Thyroid gland (tissue), 4 donors: ENCODE measurements at places on chromosomes 5 and 9. TPM values are rescaled to one million over a fixed set of nuclear protein-coding genes. Genes with fewer than 3 reads are reported as not detected.
A peak's percentile ranks its signal among the peaks of the same experiment; 100 is the strongest.

GRCh38 chr5:57368010-57368409, 114.6 kb downstream of the ACTBL2 start:
- no peak for DNase-seq

- DNase-seq = peak; percentile 80
Measured at GRCh38 chr5:151659001-151659754, 27.5 kb downstream of the SPARC start.

BARX1 gene
- total RNA-seq = not detected

DNA sequence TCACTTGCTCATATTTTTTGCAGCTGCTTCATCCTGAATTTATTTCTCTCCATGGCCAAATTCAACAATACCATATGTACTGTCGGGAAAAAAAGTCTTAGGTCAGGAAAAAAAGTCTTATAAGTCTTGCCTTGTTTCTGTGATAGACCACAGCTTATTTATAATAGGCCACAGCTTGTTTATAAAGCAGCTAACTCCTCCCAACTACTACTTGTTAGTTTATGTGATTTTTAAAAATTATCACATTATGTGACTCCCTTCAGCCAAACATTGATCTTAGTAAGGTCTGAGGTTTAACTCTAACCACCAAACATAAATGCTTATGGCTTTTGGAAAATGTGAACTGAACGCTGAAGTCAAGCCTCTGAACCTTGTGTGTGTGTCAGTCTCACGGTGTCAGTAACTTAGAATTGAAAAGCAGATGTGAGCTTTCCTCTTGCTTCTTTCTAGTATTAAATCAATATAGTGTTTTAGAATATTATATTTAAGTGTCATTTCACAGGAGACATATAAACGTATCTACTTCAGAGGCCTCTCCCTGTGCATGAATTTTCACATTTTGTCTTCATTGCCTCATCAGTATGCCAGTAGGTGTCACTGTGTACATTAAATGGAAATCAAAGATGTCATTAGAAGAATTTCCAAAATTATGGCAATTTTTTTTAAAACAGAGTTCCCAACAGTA, 51.3 kb downstream of the SNX24 start:
- no peak for DNase-seq

DNA sequence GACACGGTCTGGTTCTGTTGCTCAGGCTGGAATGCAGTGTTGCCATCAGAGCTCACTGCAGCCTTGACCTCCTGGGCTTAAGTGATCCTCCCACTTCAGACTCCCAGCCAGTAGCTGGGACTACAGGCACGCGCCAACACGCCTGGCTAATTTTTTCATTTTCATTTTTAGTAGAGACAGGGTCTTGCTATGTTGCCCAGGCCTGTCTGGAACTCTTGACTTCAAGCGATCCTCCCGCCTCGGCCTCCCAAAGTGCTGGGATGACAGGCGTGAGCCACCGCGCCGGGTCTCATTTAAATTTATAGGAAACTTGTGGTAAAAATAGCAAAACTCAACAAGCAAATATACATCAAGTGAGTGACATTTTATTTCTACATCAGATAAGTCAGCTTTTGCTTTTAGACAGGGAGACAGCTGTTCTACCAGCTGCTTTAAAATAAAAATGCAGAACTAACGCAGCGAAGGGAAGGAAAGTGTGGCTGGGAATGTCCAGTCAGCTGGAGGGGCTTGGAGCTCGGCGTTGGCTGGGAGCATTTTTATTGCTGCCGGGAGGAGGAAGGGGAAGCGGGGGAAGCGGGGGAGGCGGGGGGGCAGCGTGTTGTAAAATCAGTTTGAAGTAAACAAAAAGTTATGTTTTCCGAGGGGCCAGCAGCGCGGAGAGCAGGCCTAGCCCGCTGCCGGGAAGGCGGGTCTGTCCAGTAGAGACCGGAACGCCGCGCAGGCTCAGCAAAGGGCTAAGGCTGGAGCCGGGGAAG, 707 bp upstream of the ZFYVE16 start:
- DNase-seq = peak; percentile 2

GRCh38 chr9:117296453-117296852, 118.4 kb downstream of the ASTN2 start:
- no peak for DNase-seq

DNA sequence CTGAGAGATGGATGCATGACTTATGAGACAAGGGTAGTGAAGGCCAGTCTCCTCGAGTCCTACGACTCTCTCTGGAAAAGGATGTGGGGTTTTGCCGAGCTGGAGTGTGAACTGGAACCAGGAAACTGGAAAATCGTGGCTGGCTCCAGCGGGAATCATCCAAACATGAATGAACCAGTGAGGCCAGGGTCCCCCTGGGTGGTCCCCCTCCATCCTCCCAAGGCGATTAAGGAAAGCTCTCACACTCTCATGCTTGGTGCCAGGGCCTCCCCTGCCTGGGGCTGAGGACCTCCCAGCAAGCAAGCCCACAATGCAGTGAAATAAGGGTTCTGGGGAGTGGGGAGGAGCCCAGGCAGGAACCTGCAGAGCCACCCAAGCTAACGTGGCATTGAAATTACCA, 9.6 kb upstream of the AMBP start:
- DNase-seq = no peak

- DNase-seq = no peak
Measured at GRCh38 chr5:172407822-172408221, 46.5 kb downstream of the SH3PXD2B start.

GRCh38 chr9:110926828-110927487, 111.3 kb downstream of the LPAR1 start:
- DNase-seq = peak; percentile 74

DNA sequence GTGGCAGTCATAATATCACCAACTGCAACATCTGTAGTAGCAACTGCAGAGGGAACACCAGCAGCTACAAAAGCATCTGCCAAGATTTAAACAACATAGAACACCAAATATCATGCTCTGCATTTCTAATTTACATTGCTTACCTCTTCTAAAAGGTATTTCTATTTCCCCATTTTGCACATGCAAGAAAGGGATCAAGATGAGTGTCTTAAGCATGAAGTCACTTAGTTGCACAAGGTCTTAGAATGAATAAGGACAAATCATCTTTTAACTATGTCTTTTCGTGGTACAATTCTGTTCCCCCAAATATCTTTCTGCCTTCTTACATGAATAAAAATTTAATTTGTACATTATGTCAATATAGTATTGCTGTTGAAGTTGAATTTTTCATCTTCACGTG, 1746.4 kb downstream of the EFNA5 start:
- no peak for DNase-seq

NRARP gene
- total RNA-seq = 10.2 TPM

LCN1 gene
- total RNA-seq = not detected

- DNase-seq = no peak
Measured at GRCh38 chr5:43039471-43040286, 440 bp downstream of the ANXA2R start.

- no peak for DNase-seq
Measured at GRCh38 chr9:121344184-121344583, 25.9 kb downstream of the STOM start.

GRCh38 chr5:31124651-31125305, 68.7 kb upstream of the CDH6 start:
- DNase-seq = no peak

GRCh38 chr5:148716716-148717115, 62.4 kb upstream of the HTR4 start:
- DNase-seq = no peak

PDE8B gene
- total RNA-seq = 113 TPM

DNA sequence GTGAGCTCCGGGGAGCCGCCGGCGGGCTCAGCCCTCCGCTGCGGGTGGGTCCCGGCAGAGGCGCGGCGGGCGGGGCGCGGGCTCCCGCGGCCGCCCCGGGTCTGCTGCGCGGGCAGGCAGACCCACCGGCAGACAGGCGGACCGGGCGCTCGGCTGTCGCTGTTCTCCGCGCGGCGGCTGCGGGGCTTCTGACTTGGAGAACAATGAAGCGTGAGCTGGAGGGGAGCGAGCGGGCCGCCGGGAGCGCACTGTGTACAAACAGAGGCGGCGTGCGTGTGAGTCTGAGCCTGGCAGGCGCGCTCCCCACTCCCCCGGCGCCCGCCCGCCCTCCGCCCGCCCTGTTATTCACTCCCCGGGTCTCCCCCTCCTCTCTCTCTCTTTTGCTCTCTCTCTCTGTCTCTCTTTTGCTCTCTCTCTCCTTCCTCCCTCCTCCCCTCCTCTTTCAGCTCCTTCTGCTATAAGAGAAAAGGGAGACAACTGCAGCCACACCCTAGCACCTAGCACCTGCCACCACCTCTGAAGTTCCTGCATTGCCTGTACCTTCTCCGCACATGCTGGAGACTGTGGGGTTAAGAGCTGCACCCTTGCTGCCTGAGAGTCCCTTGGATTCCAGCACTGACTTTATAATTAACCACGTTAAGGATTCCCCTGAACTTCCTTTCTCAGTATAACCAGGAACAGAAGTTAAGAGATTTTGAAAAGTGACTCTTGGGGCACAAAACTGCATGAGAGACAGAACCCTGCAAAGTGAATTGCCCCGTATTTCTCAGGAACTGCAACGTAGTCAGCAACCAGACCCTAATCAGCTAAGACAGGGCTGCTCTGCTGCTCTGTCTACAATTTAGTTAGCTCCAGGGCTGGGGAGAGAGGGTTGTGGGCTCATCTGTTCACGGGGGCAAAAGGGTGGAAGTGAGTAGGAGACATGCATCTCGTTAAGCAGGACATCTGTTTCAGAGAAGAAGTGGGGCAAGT, at the start of gene EDIL3:
Gene EDIL3 (minus strand): TSS at position 277 of the 972 bp plus-strand sequence. CDS start 506 bp downstream, outside the sequence.
- peak; percentile 18 for DNase-seq

- no peak for DNase-seq
Measured at GRCh38 chr5:170263906-170264305, 31.1 kb downstream of the C5orf58 start.

GRCh38 chr5:151075698-151076331, 5.0 kb downstream of the TNIP1 start:
- DNase-seq = peak; percentile 72

DNA sequence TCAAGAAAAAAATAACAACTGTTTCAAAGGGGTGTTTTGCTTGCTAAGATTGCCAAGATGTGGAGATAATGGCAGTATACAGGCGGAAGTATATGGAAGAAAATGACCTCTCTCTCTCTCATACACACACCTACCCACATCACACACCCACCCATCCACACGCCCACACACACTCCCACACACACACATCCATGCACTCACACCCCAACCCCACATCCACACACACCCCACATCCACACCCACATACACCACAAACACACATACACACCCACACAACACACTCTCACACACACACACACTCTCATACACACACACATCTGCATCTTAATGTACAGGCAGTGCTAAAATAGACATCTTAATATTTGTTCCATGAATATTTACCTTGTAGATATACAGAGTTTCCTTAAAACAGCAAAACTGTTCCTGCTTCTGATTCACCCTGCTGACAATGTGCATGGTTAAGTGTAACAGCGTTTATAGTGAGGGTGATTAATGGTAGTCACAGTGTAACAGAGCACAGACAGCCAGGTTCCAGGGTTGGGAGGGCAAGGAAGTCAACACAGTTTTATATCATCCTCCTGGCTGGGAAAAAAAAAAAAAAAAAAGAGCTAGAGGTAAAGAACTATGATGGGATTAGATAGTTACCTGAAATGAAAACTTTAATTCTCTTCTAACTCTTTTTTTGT, 8.3 kb downstream of the BHMT2 start:
- no peak for DNase-seq

DNA sequence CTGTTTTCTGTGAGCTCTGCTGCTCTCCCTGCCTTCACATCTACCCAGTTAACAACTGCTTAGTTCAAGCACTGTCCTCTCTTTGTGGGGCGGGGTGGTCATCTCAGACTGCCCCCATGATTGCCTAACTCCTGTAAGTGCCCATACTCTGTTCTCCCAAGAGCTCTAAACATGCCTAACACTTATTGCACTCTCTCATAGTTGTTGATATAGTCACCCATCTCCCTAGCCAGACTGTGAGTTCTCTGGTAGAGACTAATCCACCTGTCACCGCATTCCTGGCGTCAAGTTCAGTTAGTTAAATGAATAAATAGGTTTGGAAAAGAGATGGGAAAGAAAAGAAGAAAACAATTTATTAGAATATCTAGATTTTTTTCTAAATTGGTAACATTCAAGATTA, 18.3 kb upstream of the MUSK start:
- DNase-seq = no peak

DNA sequence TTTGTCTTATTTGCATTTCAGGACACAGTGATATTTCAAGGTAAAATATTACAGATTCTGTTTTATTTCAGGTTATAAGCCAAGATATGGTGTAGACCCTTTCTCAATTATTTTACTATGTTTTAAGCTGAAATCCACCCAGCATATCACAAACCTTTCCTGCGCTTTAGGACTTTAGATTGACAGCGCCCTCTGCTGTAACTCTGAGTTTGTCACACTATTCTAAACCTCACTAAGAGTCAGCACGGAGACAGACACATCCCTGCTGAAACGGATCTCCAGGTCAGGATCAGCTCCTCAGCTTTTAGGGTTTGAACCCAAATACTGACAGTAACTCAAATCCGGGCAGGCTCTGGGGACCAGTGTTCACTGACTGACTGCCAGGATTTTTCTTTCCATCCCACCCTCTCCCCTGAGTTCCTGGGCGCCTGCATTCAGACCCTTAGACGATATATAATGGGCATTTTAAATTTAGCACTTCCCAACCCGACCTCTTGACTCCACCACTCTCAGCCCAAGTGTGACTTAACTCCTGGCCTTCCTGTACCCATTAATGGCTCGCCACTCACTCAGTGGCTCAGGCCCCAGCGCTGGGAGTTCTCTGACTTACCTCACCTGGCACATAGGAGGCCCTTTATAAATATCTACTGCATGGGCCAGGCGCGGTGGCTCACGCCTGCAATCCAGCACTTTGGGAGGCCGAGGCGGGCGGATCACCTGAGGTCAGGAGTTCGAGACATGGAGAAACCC, 33.5 kb downstream of the TLX3 start:
- DNase-seq = peak; percentile 36

DNA sequence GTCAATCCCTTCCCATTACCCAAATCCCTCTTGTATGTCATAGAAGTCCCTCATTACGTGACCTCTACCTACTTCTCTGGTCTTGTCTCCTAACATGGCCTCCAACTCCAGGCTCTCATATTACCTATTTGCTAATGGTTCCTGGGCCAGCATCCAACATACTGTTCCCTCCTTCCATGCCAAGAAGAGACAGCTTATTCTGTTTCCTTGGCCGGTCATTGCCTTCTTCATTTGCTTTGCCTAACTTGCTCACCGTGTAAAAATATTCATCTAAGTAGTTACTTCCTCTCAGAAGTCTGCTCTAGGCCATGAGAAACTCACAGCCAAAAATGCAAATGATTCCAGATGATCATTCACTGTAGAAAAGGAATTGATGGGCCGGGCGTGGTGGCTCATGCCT, 8.9 kb upstream of the IL6ST start:
- no peak for DNase-seq

- no peak for DNase-seq
Measured at GRCh38 chr5:32450952-32451351, 6.4 kb upstream of the ZFR start.

- no peak for DNase-seq
Measured at GRCh38 chr5:42109006-42109572, 184.0 kb downstream of the FBXO4 start.
